CD4-positive, alpha-beta T cell (primary cell): ENCODE measurements at places on chromosomes 12 and 14. TPM values are rescaled to one million over a fixed set of nuclear protein-coding genes. Genes with fewer than 3 reads are reported as not detected.

DNA sequence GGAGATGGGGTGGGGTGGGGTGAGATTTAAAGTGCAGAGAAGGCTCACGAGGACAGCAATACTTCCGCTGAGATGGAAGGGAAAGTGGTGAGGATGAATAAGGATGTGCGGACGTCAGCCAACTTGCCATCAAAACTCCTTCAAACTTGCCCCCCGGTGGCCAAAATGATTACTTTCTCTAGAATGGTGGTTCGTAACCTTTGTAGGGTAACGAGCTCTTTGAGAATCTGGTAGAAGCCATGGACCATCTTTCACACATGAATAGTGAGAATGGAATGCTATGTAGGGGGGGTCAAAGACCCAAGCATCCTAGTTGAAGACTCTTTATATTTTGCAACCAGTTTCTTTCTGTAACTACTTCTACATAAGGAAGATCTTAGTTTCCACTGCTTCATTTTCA lies 245.9 kb upstream of the DDHD1 start:
- DNase-seq, result no peak
- H3K27me3 ChIP-seq, result no peaks in the 10 kb centered on the region
- no peaks in the 10 kb centered on the region for H3K4me1 ChIP-seq
- no peak overlapping the region for H3K27ac ChIP-seq
- H3K36me3 ChIP-seq, result no peaks in the 10 kb centered on the region

DNA sequence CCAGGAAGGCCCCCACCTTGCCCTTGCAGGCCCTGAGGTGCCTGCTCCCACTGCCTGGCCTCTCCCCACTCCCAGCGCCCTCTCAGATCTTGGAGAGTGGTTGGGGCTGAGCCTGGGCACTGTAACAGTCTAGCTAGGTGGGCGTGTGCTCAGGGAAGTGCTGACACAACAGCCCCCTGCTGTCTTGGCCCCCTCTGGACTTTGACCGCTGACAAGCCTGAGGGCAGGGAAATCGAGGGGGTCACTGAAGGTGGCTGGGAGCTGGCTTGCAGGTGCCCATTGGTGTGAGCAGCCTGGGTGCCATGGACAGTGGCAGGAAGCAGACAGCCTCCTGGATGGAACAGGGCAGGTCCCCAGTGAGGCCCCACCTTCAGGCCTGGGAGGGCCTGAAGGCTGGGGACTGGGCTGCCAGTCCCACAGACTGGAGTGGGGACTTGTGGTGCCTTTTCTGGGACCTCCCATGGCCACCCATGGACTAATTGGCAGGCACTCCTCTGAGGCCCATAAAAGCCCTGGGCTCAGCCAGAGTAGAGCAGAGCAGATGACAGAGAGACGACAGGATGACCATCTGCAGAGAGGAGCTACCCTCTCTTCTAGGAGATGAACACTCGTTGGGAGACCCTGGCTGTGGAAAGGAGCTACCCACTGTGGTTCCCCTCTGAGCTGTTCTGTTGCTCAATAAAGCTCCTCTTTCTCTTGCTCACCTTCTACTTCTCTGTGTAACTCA lies 158.6 kb upstream of the SLC38A2 start:
- no peaks in the 10 kb centered on the region for H3K27me3 ChIP-seq
- H3K4me3 ChIP-seq, result no peak overlapping the region
- H3K27ac ChIP-seq, result no peak overlapping the region
- no peak for DNase-seq

DNA sequence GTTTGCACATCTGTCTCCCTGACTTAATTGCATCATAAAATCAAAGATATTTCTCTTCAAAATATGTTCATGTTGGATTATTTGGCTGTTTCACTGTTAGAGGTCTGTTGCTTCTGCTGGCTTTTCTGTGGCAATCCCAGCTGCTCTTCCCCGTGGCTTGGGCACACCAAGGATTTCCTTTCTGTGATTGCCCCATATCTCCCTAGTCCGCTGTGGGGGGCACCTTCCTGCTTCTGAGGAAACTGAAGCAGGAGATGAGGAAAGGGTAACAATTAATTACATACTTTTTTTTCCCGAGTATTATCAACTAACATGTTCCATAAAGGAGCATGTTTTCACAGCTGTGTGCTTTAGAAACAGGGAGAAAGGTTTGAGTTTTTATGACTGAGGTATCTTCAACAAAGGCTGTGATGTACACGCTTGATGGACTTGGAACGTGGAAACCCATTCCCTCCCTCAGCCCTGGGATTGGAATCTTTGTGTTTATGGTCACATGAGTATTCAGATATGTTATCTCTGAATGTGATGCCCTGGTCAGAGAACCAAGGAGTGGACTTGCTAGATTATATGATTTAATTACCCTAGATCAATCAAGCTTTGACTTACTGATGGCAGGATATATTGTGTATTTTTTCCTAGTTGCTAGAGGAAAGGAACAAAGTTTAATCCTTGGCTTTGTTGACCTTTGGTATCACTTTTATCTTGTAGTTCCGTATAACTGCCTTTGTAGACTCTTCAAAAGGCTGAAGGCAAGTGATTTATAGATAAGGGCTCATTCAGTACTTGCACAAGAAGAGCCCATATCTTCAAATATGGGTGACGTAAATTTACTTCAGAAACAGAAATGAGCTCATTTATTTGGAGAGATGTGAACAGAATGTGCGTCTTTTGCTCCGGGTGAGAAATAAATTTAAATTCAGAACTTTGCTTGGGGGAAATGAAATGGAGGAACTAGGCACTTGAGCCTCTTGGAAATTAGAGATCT lies 46.7 kb downstream of the BORCS5 start:
- H3K4me1 ChIP-seq, result peaks cover 5% of the 10 kb centered on the region
- H3K27ac ChIP-seq, result no peak overlapping the region
- no peaks in the 10 kb centered on the region for H3K27me3 ChIP-seq
- no peak overlapping the region for H3K4me3 ChIP-seq

SYT1 gene
- not detected for total RNA-seq

CBX5 gene
- total RNA-seq, result 38.9 TPM
